ENCODE measurements at places on chromosomes 13 and 19.

DNA sequence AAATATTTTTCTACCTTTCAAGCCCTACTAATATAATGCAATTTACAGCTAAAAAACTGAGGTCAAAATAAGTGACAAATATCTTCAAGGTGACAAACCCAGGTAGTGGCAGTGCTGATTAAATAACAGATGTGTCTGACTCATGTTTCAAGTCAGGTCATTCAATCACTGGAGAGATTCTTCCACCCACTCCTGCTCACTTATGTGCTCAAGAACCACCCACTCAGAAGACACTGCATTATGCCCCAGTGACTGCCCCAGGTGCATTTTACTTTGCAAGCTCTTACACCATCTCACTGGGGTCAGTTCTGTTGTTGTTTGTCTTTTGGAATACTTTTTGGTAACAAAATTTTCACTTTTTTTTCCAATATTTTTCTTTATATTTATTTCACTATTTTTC, 2.2 kb downstream of the ZNF100 start:
- DNase-seq = no peak

DNA sequence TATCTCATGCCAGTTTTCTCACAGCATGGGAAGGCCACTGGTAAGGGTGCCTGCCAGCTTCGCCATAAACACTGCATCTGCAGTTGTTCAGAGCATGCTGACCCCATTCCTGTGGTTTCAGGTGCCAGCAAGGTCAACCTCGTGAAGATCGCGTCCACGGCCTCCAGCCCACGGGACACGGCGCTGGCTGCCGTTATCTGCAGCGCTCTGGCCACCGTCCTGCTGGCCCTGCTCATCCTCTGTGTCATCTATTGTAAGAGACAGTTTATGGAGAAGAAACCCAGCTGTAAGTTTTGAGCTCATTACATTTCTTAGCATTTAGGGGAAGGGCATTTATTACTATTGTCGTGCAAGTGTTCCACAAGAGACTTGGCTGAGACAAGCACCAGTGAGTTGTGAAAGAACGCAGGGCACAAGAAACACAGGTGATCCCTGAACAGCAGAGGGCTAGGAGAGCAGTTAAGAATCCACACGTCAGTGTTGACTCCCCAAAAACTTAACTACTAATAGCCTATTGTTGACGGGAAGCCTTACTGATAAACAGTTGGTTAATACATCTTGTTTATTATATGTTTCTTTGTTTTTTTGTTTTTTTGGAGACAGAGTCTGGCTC, 88.8 kb downstream of the TNFRSF19 start:
- no peak for DNase-seq

- DNase-seq = no peak
These were observed 7.1 kb upstream of the IFT88 start for GRCh38 chr13:20559659-20560356.

- peak; percentile 67 for DNase-seq
These were observed 903 bp downstream of the LATS2 start for GRCh38 chr13:21060338-21061028.

GRCh38 chr19:3481241-3482090, 1.1 kb upstream of the SMIM24 start:
- DNase-seq = no peak

GRCh38 chr19:6362351-6362801, 1.0 kb downstream of the CLPP start:
- DNase-seq = peak; percentile 46
